T-helper 2 cell (primary cell): ENCODE measurements at places on chromosomes 5 and 9.

DNA sequence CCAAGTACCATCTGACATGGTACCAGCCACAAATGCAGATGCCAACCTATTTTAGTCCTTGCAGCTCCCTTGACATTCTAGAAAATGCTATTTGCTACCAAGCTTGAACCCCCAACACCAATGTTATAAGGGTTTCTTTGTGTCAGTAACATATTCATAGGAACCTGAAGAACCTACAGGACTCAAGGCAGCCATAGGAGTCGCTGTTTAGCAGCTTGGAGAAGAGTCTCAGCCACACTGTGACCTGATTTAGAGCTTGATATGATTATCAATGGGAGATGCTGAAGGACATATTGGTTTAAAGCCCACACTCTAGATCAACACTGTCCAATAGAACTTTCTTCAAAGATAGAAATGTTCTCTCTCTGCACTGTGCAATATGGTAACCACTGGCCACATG lies 6.4 kb upstream of the ZFR start:
- no peak for DNase-seq

GRCh38 chr9:118009614-118010013 lies 305.4 kb downstream of the TLR4 start:
- DNase-seq: no peak

DNA sequence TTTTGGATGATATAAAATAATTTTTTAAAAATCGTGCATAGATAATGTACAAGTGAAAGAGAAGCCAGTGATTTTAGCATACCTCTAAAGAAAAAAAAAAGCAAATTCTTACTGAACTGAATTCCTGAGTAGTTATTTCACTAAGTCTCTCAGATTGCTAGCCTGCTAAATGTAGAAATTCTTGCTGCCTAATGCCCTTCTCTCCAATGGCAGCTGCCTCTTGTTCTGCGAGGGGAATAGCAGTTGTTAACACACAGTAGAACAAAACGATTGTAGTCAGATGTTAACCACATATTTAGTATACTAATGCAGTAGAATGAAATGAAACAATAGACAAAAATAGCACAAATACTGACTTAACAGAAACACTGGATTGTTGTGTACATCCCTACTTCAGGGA lies 26.8 kb downstream of the SMAD5 start:
- no peak for DNase-seq

- no peak for DNase-seq
Measured at GRCh38 chr5:142962174-142962533, 192.0 kb downstream of the ARHGAP26 start.

- DNase-seq: no peak
Measured at GRCh38 chr5:40223884-40224402, 455.8 kb upstream of the PTGER4 start.

- no peak for DNase-seq
Measured at GRCh38 chr9:27168496-27168895, 59.5 kb downstream of the TEK start.

DNA sequence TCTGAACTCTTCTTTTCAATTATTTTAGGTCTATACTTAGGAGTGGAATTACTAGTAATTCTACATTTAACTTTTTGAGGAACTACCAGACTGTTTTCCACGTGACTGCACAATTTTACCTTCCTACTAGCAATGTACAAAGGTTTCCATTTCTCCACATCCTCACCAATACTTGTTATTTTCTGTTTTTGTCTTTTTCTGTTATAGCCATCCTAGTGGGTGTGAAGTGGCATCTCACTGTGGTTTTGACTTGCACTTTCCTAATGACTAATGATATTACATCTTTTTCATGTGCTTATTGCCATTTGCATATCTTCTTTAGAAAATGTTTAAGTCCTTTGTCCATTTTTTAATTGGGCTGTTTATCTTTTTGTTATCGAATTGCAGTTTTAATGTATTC lies 136.9 kb upstream of the EGFLAM start:
- no peak for DNase-seq

- DNase-seq: peak; percentile 47
Measured at GRCh38 chr9:100437860-100438805, 11.2 kb downstream of the MSANTD3 start.

GRCh38 chr9:133862585-133863256 lies 124.6 kb upstream of the SARDH start:
- DNase-seq: no peak

DNA sequence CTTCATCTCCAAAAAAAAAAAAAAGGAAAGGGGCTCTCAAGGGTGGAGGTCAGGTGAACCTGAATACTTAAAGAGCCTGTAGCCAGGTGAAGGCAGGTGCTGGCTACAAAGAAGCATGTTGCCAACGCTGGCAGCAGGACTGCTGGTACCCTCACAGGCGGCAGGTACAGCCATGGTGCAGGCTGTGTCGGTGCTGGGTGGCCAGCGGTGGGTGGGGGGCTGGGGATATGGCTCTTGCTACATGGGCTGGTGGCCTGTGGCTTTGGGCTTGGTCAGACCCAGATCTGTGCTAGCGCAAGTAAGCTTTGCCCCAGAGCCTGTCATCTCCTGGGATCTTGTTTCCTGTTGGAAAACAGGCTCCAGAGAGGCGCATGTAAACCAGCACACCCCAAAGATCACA lies 86.3 kb upstream of the PHYKPL start:
- DNase-seq: no peak

- DNase-seq: no peak
Measured at GRCh38 chr9:98501819-98502218, 206.9 kb downstream of the GABBR2 start.

GRCh38 chr5:54249210-54250028 lies 61.0 kb downstream of the ARL15 start:
- no peak for DNase-seq

DNA sequence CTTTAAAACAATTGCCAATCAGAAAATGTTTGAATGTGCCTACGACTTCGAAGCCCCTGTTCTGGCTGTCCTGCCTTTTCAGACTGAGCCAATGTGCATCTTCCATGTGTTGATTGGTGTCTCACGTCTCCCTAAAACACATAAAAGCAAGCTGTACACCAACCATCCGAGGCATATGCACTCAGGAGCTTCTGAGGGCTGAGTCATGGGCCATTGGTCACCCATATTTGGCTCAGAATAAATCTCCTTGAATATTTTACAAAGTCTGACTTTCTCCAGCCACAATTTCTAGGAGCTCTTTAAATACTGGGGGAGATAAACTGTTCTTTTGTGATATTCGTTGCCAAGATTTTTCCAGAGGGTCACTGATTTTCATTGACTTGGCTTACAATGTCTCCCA lies 53.9 kb downstream of the C9orf57 start:
- DNase-seq: no peak

GRCh38 chr5:62457071-62457470 lies 44.5 kb downstream of the IPO11 start:
- DNase-seq: no peak

DNA sequence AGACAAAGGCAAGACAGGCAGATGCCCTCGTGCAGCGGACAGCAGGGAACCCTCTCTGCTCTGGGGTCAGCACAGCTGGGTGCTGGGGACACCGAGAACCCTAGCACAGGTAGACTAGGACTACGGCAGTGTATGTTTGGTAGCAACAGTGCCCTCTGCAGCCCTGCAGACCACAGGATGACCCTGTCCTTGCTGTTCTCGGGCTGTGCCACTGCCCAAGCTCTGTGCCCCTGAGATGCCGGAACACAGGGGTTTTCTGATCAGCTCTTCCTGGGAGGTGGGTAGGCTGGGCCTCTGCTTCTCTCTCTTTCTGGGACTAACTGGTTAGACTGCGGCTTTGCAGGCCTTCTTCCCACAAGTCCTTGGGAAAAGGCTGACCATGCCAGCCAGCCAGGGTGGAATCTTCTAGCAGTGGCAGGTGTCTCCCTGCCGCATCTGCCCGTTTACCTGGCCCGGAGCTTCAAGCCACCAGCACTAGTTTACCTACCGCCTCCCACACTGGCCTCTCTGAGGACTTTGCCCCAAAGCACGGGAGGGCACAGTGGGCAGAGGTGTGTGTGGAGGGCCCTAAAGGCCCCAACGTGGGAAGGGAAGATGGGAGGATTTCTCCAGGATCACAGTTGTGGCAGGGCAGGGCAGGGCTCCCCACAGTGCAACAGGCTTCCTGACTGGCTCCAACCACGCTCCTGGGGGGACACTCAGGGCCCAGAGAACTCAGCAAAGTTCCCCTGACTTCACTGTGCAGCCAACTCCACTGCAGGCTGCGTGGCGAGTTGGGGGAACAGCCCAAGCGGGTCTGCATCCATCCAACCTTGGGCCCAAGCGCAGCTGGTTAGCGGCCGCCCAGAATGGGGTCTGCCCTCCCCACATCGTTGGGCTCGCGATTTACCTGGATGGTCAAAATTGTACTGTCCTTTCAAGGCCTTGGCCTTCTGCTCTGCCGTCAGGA lies 1.2 kb downstream of the UCK1 start:
- DNase-seq: no peak

GRCh38 chr5:93477816-93478215 lies 103.2 kb downstream of the NR2F1-AS1 start:
- DNase-seq: no peak
